ENCODE measurements at places on chromosomes 4 and X.

GRCh38 chrX:40105835-40106675 is 8.3 kb upstream of the BCOR start:
- DNase-seq: peak; percentile 71

- no peak for DNase-seq
Measured at GRCh38 chrX:136032370-136032769, 47.1 kb downstream of the SLC9A6 start.

- no peak for DNase-seq
Measured at GRCh38 chr4:182142176-182143085, 100.8 kb upstream of the TENM3 start.

DNA sequence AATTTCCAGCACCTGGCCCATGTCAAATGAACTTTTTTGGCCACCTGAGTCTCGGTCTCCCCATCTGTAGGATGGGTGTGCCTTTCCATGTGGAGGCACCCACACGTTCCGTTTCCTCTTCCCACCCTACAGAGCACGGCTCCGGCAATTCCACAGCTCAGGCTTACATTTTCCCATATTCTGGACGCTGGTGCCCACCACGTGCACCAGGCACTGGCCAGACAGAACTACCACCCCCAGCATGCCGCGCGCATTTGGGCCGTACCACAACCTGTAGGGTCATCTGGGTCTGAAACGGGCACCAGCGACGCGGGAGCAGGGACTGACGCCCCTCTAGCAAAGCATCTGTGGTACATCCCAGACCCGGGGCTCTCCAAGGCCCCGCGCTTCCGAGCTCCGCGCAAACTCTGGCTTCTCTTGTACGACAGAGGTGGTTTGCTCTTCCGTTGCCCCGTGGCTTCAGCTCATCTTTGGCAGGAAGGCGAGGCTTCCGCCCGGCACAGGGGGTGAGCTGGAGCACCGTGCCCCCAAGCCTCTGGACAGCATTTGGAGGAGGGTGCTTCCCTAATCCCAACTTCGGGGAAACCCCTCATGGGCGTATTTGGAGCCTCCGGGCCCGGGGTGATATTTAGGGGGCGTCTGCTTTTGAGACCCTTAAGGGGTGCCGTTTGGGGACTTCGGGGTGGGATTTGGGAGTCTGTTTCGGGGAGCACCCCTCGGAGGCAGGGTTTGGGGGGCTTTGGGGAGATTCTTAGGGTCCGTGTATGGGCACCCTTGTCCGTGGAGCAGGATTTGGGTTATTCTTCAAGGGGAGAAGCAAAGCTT is 3.0 kb upstream of the UBA1 start:
- DNase-seq: peak; percentile 81

DNA sequence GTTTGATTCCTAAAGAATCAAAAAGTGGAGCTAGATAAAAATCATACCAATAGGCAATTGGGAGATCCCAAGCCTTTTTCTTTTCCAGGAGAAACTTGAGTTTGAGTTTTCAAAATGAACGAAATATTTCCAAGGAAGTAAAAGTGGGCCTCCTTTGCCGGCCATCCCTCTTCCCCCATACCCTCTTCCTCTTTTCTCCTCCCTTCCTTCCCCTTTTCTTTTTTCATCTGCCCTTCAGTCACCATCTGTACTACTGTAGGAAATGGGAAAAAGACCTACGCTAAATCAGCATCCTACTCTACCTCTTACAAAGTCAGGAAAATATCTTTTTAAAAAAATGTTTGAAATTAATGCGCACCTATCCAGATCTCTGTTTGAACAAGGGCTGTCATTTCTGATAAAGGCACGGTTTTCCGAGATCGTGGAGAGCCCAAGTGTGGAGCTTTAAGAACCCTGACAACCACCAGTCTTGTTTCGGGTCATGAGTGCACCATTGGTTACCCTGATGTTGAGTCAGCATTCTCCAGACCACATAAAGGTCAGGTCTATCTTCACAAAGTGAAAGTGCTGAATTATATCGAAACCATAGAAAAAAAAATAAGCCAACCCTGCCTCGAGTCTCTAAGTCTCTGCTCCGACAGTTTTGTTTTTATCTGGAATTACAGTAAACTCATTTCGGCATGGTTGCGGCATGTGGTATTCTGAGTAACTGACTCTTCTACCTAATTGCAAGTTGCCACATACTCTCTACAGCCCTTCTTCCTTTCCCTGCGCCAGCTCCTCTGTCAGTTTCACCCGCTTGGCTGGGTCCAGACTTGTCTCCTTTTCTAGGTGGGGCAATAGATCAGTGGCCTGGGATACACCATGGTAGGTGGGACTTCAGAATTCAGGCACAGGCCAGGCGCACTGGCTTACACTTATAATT is 140.2 kb upstream of the KLF3 start:
- DNase-seq: no peak

GRCh38 chrX:39716401-39716800 is 381.4 kb downstream of the BCOR start:
- no peak for DNase-seq

DNA sequence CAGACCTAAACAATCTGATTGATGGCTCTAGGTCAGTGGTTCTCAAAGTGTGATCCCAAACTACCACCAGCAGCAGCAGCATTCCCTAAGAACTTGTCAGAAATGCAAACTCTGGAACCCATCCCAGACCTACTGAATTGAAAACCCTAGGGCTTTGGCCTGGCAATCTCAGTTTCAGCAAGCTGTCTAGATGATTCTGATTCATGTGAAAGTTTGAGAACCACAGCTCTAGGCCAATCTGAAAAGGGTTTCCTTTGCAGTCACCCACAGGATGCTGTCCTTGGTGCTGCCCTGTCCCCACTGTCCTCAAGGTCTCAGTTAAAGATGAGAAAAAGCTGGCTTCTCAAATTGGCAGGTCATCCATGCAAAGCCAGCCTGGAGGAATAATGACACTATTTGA is 34.8 kb downstream of the SMPX start:
- DNase-seq: no peak

- no peak for DNase-seq
Measured at GRCh38 chrX:66163447-66163846, 600 bp upstream of the HEPH start.

GRCh38 chrX:41541386-41541785 is 94.2 kb downstream of the NYX start:
- DNase-seq: no peak

DNA sequence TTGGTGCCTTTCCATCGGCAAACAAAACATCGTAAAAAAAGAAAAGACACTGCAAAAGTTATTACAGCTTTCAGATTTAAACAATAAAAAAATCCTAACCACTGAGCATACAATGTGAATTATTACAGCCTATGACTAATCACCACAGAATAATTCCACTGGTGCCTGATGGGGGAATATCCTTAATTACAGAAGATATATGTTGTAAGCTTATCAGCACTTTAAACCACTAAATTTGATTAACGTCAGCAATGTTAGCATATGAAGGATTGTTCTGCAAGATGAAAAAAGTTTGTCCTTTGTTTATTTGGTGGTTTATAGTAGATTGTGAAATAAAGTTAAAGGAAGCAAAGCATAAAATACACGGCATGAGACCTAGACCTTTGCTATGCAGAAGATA is 210.2 kb upstream of the ADAMTS3 start:
- DNase-seq: no peak

- no peak for DNase-seq
Measured at GRCh38 chrX:54045563-54046228, 1.4 kb upstream of the PHF8 start.

DNA sequence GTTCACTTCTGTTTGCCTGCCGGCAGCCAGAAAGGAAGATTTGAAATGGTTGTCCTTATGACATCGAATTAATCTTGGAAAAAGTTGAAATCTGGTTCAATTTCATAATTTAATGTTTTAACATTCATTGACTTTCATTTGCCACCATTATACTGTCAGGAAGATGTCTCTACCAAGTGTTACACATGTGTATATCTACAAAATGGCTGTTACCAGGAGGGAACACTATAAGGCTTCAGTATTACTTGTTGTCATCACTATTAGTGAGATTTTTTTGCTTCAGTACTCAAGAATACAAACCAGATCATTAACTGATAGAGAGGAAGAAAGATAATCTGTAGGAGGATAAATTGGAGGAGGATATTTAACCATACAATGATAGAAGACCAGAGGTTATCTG is 71.2 kb downstream of the TSPAN7 start:
- no peak for DNase-seq

DNA sequence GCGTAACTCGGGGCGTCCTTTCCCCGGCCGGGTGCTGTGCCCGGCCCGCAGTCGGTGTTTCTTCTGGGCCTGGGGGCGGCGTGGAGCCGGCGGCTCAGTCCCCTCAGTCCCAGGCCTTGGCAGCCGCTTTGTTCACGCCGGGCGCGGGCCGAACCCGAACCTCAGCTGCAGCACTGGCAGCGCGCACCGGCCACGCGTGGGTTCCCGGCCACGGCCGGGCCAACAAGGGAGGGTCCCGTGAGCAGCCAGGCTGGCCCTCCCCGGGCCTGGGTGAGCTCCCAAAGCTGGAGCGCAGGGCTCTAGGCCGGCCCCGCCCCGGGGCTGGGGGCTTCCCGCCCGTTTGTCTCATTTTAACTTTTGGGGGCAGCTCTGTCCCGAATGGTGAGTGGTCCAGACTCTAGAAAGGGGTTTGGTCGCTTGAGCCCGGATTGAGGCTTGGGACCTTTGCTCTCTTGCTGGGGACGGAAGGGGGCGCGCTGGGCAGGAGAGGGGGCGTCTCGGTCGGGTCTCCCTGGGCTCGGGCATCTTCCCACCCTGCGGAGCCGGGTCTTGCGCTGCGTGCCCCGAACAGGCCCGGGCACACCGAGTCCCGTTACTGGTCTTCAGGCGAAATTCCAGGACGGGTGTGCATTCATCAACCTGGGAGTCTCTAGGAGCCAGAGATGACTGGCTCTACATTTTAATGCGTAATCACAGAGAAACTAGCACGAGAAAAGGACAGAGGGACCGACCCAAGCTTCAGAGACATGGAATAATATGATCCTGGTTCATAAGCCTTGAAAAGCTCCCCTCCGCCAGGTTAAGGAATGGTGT is 177.1 kb downstream of the CBR4 start:
- peak; percentile 36 for DNase-seq

- DNase-seq: no peak
Measured at GRCh38 chr4:9703391-9703790, 78.0 kb upstream of the DRD5 start.

DNA sequence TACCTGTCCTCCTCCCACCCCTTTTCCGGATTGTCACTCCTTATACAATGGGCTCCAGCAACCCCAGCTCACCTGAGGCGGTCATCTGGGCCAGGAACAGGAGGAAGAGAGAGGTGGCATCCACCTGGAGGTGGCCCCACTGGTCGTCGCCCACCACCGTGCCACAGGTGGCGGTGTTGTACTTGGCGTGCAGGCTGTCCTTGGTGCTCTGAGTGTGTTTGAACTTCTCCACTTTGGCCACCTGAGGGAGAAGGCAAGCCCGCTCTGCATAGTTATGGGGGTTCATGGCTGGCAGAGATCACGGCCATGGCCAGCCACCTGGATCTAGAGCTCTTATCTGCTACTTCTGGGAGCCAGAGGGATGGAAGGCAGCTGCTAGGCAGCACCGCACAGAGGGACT is 32.9 kb downstream of the PHKA2 start:
- no peak for DNase-seq
